ENCODE measurements at places on chromosomes 1 and 21.
A peak's percentile ranks its signal among the peaks of the same experiment; 100 is the strongest.

GRCh38 chr1:110307239-110307974, 31.8 kb upstream of the RBM15 start:
- DNase-seq, result no peak

DNA sequence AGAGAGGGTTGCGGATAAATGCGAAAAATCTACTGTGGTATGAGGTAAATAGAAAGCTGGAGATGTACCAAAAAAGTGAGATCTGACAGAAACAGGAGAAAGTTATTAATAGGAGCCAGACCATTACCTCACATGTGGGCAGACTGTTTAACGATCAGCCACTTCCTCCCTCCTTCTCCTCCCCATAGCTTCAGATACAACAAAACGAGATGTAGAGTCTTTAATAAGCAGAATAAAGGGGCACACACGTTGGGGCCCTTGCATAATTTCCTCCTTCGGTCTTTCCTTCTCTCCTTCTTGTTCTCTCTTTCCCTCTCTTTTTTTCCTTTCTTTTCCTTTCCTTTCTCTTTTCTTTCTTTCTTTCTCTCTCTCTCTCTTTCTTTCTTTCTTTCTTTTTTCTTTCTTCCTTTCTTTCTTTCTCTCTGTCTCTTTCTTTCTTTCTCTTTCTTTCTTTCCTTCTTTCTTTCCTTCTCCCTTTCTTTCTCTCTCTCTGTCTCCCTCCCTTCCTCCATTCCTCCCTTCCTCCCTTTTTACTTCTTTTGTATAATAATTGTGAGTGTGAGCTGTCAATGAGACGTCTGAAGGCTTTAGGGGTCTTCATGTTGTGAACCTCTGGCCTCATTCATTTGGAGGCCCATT, 242.1 kb downstream of the GRIK1 start:
- no peak for DNase-seq

- DNase-seq, result peak; percentile 26
Observed at GRCh38 chr1:228986093-228986904, 251.0 kb downstream of the RHOU start.

- DNase-seq, result no peak
Observed at GRCh38 chr1:15255582-15256149, 8.6 kb downstream of the FHAD1 start.

GRCh38 chr1:115099693-115100050, 10.4 kb upstream of the TSPAN2 start:
- DNase-seq, result no peak

- DNase-seq, result no peak
Observed at GRCh38 chr21:31886915-31887314, 14.1 kb downstream of the HUNK start.

GRCh38 chr1:2564815-2565374, 8.7 kb downstream of the TNFRSF14 start:
- DNase-seq, result no peak

DNA sequence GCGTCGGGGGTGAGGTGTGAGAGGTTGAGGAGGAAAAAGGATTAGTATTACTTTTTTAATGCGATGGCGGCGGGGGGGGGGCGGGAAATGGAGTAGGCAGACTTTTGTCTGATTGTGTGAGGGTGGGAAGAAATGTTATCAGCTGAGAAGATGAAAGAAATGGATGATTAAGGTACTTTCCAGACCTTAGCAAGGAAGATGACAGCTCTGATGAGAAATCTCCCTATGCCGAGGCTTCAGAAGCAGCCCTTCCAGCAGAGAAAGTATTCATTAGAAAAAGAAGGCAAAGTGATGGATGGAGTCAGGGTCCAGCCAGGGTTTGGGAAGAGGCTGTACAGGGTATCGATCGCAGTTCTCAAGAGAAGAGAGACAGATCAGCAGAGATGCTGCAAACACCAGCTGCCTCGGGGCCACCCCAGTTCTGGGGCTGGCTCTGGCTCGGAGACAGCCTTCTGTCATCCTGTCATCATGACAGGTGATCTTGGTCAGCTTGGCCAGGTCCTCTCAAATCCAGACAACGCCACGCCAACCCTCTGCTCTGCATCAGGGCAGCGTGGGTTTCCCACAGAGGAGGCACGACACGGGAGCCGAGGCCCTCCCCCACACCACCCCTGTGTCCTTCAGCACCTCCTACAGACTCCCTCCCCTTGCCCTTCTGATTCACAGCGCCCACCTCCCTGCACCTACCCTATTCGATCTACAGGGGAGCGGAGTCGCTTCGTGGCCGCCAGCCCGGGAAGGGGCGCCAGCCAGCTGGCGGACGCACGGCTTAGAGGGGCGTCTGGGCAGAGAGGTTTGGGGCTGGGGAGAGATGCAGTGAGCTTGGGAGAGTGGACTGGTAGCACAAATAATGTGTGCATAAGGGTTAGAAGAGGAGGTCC, 674 bp upstream of the ATXN7L2 start:
- peak; percentile 38 for DNase-seq

Measured in NCI-H2081 (cell line).